H7 (cell line): ENCODE measurements at places on chromosomes 6 and 20. TPM values are rescaled to one million over a fixed set of nuclear protein-coding genes. Genes with fewer than 3 reads are reported as not detected.

BTN2A1 gene
- total RNA-seq = 7.6 and 8.2 TPM in 2 replicates

SIGLEC1 gene
- total RNA-seq = not detected in 2 replicates

KIF13A gene
- total RNA-seq = 21.0 and 25.8 TPM in 2 replicates

HLA-DRB5 gene
- total RNA-seq = 0.21 TPM in 1 of 2 replicates, not detected in the other

FAM135A gene
- 29.1 and 37.3 TPM in 2 replicates for total RNA-seq

PRDM13 gene
- total RNA-seq = 0.14 TPM in 1 of 2 replicates, not detected in the other

BPIFB4 gene
- total RNA-seq = not detected in 2 replicates

PPP1R14C gene
- 0.04 and 0.10 TPM in 2 replicates for total RNA-seq

LINC00237 gene
- 3.7 and 5.4 TPM in 2 replicates for total RNA-seq

C6orf141 gene
- 7.5 and 8.7 TPM in 2 replicates for total RNA-seq

TP53TG5 gene
- total RNA-seq = not detected in 2 replicates

CFB gene
- total RNA-seq = not detected in 2 replicates

KIF25 gene
- 0.15 and 0.42 TPM in 2 replicates for total RNA-seq

PDE7B gene
- total RNA-seq = not detected in 2 replicates

ADGRB3 gene
- 0.21 and 0.22 TPM in 2 replicates for total RNA-seq
